ENCODE measurements at places on chromosomes 2 and 18.
A peak's percentile ranks its signal among the peaks of the same experiment; 100 is the strongest.

DNA sequence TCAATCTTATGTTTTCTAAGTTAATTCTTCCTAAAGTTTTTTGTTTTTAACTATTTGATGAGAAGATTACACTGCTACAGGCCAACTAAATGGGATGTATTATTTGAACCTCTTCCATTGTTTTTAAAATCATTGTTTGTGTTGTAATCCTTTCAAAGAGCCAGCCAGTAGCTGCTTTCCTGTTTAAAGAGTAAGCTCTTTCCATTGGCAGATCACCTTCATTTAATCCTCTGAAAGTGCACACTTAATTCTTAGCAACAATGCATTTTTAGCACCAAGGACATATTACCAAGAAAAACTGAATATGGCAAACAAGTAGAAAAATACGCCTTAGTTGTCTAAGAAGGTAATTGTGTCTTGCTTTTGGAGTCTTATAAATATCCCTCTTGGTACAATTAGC, 54.0 kb downstream of the MEIS1 start:
- no peak for DNase-seq

DNA sequence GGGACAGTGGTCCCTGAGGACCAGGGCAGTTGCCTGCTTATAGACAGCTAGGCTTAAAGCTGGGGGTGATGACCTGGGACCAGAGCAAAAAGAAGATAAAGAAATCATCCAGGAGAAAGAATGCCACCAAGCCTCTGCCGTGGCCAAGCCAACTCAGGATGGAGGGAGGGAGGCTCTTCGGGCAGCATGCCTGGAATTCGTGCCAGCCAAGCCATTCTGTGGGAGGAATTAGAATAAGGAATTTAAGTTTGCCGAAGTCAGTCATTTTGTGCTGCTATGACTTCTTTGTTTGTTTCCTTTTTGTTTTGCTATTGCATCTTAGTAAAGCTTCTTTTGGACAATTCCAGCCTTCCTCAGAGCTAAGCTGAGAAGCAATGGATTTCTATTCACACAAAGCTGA, 124.1 kb downstream of the EN1 start:
- DNase-seq = no peak

DNA sequence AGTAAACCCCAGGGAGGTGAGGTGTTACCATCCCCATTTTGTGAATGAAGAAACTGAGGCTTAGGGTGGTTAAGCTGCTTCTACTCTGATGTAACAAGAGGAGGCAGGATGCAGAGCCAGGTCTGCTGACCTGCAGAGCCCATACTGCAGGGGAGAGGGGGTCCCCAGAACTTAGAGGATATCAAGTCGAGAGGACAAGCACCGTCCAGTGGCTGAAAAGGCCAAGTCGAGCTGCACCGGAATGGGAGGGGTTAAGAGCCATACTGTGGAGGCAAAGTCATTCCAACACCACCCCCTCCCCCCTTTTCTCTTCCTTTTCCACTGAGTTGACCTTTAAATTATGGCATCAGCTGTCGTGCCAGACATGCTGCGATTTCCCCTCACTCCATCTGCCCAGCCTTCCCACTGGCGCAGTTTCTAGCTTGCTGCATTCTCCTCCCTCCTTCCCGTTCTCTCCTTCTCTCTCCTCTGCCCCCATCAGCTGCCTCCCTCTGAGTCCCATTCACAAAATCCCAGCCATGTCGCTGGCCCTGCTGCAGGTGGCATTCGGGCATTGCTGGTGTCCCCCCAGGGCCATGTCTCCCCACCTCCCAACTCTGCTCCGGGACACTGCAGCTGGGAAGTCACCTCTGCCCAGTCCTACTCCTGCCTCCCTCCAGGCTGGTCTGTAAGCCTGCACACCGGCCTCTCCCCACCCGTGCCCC, 346.9 kb downstream of the DYSF start:
- DNase-seq = no peak

DNA sequence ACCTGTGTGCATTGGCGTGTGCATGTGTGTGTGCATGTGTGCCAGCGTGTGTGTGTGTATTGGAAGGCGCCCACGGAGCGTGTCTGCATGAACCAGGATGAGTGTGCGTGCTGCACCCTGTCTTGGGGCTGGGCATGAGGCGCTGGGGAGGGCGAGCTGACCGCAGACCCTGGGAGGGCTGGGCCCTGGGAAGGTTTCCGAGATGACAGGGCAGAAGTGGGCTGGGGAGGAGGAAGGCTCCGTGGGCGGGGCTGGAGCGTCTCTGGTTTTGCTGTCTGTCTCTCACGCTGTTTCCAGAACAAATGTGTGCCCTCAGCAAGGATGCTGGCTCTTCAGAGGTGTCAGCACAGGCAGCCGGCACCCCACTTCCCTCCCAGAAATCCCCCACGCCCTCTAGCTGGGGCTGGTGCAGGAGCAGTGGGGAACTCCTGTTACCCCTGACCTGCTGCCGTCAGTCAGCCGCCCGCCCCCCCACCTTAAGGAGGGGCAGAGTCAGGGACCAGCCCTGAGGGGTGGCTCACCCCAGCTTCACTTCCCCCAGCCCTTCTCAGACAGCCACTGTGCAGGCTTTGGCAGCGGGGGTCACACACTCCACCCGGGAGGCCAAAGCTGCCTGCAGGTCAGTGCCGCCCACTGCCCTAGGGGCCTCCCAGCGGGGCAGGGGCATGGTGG, at the start of gene GPR35:
Gene GPR35, plus strand, starts transcription at position 531 of the 672 bp plus-strand sequence. CDS start 4,473 bp downstream, outside the sequence.
- peak; percentile 38 for DNase-seq

DNA sequence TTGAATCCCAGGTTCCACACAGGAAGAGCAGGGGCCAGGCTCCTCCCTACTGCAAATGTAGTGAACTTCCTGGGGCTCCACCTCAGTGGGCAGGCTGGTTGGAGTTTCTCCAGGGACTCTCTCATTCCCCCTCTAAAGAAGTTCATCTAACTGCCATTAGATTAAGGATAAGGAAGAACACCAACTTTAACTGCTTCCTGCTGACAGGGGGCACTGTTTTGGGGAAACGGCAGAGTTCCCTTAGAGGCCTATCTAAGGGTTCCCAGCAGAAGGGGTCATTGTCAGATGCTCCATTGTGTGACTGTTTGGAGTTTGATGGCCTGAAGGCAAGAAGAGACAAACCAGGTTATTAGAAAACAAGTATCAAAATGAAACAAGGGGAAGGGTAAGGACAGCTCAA, 2159.7 kb upstream of the PIK3C3 start:
- no peak for DNase-seq

DNA sequence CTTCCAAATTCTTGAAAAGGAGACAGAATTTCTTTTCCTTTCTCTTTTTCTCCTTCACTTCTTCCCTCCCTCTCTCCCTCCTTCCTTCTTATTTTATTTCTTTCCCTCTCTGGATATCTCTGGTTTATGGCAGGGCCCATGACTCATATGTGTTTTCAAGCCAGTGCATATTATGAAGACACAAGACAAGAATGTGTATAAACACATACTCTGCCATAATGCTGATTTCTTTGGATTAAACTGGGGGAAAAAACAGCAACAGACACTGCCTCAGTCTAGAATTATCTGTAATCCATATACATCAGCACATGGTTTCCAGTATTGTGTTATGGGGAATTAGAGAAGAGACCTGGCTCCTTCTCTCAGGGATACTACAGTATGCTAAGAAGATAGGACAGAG, 82.8 kb upstream of the CPO start:
- DNase-seq = no peak

DNA sequence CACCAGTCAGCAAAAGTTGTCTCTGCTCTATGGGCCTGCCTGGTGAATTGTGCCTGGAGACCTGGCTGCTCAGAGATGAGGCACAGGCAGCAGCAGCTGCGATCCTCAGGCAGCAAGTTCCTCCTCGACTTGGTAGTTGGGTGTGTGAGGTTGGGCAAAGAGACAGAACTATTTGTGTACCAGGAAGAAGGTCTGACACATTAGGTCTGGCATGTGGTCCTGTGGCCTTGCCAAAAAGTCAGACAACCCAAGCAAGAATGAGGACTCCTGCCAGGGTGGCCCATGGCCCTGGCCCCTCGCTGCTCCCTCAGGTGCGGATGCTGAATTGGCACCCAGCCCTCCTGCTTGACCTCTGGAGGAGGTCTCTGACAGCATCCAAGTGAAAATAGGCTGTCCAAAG, 192.7 kb downstream of the DYSF start:
- DNase-seq = no peak

- DNase-seq = no peak
Measured at GRCh38 chr2:75633620-75634019, 13.0 kb upstream of the MRPL19 start.

DNA sequence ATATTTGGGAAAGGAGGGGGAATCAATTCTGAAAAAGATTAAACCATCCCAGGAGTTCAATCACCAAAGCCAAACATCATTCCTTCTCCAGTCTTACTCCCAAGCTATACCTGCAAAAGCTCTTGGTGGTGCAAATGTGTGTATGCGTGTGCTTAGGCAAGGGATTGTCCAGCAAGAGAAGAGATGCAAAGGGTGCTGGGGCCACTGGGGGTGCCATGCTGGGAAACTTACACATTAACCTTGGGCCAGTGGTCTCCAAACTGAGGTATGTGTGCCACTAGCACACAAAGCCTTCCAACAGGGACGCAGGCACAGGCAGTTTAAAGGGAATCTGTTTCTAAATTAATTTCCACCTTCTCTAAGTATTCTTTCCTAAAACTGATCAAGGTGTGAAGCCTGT, 307.9 kb downstream of the NBAS start:
- DNase-seq = no peak

DNA sequence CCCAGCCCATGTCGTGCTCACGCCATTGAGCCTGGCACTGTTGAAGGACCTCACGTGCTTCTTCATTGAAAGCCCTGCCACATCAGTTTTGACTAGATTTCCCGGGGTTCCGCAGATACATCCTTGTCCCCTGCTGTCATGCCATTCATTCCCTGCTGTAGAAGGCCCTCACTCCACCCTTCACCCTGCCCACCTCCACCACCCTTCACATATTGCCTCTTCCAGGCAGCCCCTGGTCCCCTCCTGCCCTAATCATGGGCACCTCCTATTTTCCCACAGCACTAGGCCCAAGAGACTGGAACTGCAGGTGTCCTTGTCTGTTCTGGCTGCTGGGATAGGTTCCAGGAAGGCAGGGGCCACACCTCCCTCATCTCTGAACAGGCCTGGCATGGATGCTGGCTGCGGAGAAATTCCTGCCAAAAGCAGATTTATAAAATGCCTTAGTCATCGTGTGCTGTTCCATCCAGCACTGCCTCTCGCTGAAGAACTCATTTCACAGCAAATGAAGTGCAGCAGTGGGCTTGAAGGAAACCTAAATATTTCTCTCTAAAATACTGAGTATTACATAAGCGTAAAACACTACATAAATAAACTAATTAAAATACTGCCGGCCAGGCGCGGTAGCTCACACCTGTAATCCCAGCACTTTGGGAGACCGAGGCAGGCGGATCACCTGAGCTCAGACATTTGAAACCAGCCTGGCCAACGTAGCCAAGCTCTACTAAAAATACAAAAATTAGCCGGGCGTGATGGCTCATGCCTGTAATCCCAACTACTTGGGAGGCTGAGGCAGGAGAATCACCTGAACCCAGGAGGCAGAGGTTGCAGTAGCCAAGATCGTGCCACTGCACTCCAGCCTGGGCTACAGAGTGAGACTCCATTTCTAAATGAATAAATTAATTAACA, 38.4 kb downstream of the EIF4E2 start:
- DNase-seq = no peak

DNA sequence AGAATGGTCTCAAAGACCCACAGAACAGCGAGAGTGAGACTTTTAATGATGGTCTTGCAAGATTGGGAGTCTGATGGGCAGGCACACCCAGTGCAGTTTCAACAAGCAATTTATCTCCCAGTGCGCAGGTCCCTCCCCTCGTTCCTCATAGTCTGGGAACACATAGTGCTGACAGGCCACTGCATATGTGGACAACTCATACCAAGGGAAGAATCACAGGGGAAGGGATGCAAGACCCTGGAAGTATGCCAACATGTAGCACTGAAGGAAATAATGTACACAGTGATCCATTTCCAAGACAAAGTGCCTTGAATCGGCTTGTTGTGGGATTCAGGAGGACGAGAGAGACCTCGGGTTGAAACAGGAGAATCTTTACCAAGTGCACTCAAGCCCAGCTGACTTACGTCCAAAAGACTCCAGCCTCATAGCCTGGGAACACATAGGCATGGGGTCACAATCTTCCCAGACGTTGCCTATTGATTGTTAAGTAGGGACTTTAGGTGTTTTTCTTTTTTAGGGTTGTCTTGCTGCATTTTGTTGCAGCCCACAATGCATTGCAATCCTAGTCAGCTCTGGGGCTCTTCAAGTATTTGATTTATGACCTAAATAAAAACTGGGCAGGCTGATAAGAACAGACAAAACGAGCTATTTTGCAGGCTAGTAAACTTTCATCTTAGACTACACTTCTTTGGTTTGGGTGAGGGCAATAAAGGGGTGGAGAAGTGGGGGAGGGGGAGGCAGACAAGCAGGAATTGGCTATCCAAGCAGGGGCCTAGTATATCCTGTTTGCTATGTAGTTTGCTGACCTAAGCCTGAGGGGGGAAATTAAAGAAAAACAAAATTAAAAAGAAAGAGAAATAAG, 24.7 kb upstream of the SERPINB5 start:
- DNase-seq = no peak

DNA sequence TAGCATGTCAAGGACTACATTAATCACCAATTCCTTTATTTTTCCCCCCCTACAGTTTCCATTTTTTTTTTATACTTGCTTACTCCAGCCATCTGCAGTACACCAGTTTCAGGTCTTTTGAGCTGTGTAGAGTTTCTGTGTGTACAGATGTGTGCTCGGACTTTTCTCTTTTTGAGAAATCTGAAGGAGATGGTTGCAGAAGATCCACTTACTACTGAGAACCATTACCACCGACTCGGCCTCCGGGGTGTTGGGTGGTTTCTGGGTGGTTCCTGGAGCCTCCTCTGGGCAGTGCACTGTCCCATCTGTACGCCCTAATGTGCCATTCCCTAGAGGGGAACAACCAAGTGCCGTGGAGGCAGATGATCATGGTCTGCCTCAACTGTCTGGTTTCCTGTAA, 15.4 kb upstream of the LYPD6B start:
- DNase-seq = no peak

GRCh38 chr2:31347750-31348149, 66.8 kb downstream of the XDH start:
- no peak for DNase-seq

- no peak for DNase-seq
Measured at GRCh38 chr2:189144700-189145211, 34.8 kb downstream of the COL5A2 start.

- DNase-seq = no peak
Measured at GRCh38 chr2:140641163-140641562, 1489.7 kb downstream of the LRP1B start.
